ENCODE measurements at places on chromosomes 1 and 21.

- peaks cover 8% of the 10 kb centered on the region for H3K36me3 ChIP-seq
- DNase-seq: no peak
- H3K4me3 ChIP-seq: peak overlapping the region; percentile 33
- no peaks in the 10 kb centered on the region for H3K27me3 ChIP-seq
Observed at GRCh38 chr1:201011616-201012015, 11.9 kb downstream of the KIF21B start.

GRCh38 chr1:93981274-93981667, 72.0 kb upstream of the GCLM start:
- no peaks in the 10 kb centered on the region for H3K36me3 ChIP-seq
- H3K27ac ChIP-seq: no peak overlapping the region
- H3K4me3 ChIP-seq: no peak overlapping the region
- H3K4me1 ChIP-seq: no peaks in the 10 kb centered on the region
- peaks cover 11% of the 10 kb centered on the region for H3K27me3 ChIP-seq
- DNase-seq: no peak

GRCh38 chr21:46295177-46295770, 9.1 kb downstream of the YBEY start:
- H3K4me3 ChIP-seq: no peak overlapping the region
- H3K4me1 ChIP-seq: no peaks in the 10 kb centered on the region

GRCh38 chr1:52892424-52893215, 28.9 kb downstream of the ECHDC2 start:
- H3K36me3 ChIP-seq: peaks cover 6% of the 10 kb centered on the region
- H3K4me3 ChIP-seq: no peak overlapping the region
